ENCODE measurements at places on chromosomes 12 and 14.

DNA sequence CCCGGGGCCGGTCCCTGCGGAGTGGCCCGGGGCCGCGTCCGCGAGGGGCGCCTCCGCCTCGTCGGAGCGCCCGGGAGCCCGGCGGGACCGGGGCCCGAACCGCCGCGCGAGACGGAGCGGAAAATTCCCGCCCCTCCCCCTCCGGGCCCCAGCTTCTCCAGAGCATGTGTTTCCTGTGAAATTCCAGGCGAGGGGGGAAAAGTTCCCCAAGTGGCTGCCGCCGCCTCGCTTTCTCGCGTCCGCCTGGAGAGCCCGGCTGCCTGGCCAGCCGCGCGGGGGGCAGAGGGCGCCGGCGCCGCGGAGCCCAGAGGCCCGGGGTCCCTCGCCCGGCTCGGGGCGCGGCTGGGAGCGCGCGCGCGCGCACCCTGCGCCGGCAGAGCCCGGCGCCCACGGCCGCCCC, 904 bp downstream of the CACNA1C start:
- DNase-seq: no peak

DNA sequence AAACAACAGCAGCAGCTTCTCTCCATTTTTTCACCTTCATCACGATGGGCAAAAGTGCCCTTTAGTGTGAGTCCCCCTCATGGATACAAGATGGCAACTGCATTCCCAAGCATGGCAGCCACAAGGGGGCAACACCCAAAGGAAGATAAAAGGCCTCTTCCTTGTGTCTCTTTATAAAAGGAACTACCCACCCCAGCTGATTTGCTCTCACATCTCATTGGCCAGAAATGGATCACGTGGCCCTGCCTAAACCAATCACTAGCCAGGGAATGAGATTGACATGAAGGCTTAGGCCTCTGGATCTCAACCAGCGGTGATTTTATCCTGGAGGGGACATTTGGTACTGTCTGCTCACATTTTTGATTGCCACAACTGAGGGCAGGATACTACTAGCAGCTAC, 21.9 kb upstream of the IFT81 start:
- DNase-seq: no peak

DNA sequence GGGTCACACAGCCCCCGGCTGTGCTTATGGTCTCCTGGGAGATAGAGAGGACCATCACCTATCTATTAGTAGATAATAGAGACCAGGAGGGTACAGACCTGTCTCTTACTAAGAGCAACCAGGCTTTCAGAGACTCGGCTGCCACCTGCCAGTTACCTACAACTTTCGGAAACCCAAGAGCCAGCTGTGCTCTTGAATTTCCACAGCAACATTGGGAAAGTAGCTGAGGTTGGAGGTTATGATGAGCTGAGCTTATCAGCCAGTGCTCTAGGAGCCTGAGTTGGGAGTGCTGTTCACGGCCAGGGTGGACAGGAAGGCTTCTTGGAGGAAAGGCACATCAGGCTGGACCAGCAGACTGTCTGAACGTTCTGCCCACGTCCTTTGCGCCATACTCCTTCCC, 67.6 kb downstream of the RIN3 start:
- no peak for DNase-seq

GRCh38 chr14:81211844-81212243, 8.9 kb downstream of the GTF2A1 start:
- DNase-seq: no peak

- DNase-seq: no peak
Measured at GRCh38 chr14:33734387-33734786, 216.5 kb downstream of the EGLN3 start.

Measured in forelimb muscle (tissue), 1 donor.